ENCODE measurements at places on chromosomes 5 and 9.

DNA sequence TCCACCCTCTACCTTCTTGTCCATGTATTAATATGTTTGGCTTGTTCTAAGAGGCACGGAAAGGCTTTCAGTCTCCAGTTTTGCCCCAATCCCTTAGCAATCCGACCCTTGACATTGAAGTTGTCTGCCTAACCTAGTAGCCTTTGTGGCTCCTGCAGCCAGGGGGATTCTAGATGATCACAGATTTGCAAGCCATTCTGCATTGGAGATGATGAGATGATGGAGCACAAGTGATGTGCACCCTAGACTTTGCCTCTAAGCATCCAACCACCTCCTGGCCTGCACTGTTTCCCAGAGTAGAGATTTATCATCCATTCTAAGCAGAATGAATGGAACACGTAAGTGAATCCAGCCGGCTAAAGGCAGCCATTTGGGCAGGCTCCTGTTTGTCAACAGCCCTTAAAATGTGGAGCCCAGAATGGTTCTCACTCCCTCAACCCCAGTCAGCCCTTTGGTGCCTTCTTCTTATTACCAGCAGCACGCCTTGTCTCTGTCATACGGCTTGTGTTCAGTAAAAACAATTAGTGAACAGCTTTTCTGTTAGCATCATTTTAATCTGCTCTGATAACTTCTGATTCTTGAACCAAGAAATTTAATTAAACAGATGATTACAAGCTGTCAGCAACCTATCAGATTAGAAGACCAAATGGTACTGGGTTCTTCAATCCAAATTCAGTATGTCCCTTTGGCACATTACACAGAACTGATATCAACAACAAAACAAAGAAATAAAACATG lies 5.7 kb upstream of the TRAF1 start:
- no peak for DNase-seq

GRCh38 chr9:132609829-132610228 lies 27.4 kb downstream of the BARHL1 start:
- DNase-seq: no peak

DNA sequence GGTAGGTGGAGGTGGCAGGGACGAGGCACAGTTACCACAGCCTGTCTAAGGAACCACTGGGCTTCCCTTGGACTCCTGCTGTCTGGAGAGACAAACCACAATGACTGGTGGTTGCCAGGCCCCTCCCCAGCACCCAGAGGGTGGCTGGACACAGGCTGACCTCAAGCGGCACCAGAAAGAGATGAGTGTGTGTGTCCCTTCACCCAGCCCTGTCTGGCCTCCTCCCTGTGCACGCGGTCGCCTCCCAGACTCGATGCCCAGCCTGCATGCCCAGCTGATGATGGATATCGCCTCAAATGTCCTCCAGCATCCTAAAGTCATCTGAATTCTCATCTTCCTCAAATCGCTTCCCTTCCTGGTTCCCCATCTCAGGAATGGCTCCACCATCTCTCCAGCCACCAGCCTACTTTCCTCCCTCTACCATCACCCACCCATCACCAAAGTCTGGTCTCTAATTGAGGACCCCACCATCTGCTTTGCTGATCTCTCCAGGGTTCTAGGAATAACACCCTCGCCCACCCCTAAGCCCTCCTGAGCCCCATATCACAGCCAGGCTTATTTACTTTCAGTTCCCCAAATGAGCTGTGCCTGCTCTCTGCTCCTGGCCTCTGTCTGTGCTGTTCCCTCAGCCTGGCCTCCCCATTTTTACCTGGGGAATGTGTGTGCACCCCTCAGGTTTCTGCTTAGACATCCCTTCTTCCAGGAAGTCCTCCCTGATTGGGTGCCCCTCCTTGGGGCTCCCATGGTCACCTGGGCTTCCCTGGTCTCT lies 52.5 kb upstream of the GGTA1 start:
- DNase-seq: no peak

DNA sequence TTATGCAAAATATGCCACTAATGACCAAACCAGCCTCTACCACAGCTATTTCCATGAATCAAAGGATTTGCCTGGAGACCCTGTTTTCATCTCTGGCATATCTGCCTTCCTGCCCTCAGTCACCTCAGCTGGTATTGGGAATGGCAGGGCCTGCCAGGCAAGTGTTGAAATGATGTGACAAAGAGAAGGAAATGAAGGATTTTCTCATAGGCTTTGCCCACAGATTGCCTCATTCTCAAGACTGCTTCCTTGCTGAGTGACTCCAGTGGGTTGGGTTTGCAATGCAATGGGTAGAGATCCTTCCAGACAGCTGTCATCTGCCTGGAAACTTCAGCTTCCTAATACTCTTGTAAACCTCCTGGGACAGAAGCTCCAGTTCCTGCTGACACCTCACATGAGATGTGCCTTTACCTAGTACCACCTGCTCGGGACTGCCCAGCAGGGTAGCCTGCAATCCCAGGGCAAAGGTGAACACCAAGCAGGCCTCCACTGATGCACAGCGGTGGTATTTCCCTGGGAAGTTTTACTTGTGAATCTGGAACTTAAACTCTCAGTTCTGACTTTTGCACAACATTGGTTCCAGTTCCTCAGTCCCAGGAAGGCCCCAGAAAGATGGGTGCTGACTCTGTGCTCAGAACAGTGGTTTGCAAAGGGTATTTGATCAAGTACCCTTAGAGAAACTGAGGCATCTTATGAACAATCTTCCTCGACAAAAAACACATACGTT lies 64.8 kb upstream of the SLC1A1 start:
- DNase-seq: no peak

GRCh38 chr5:109757490-109757889 lies 67.8 kb downstream of the MAN2A1 start:
- no peak for DNase-seq

DNA sequence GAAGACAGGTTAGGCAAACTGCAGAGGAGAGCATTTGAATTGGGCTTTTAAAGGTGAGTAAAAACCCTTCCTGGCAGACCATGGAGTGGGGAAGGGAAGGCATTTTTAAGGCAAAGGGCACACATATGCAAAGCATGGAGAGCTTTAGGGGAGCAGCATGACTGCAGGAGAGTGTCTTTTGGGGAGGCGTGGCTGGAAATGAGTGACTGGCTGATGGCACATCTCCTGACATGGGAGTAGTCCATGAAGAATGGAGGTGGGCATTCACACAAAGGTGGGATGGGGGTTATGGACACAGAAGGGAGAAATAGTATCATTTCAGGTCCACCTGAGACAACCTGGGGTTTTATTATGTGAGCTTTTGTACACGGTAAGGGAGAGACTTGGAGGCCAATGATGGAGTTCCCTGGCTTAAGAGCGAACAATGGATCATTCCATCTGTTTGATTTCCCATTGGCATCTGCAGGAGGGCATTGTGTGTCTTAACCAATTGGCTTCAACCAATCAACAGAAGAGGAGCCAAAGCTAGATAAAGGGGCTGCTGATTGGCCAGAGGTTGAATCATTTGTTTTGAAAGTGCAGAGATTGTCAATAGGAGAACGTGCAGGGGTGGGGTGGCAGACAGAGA lies 2.1 kb downstream of the NSG2 start:
- DNase-seq: no peak

DNA sequence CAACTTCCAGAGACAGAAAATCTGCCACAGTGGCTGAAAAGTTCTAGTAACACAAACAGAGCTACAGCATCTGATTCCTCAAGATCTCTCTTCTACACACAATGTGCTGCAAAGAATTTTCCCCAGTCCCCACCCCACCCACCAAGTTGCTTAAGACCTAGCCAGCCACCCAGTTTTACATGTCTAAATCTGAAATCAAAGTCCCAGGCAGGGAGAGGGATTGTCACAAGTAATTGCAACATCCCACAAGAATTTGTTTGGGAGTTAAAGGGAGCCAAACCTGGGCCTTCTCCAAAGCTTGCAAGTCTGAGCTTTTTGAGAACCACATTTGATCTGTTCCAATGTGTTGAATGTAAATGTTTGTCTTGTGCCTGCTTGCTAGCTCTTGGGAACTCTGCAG lies 15.5 kb downstream of the IGIP start:
- no peak for DNase-seq

GRCh38 chr9:117191504-117192261 lies 223.2 kb downstream of the ASTN2 start:
- DNase-seq: no peak

GRCh38 chr5:177315411-177315810 lies 3.7 kb upstream of the MXD3 start:
- DNase-seq: no peak

GRCh38 chr9:93053781-93054331 lies 4.6 kb upstream of the SUSD3 start:
- DNase-seq: no peak

DNA sequence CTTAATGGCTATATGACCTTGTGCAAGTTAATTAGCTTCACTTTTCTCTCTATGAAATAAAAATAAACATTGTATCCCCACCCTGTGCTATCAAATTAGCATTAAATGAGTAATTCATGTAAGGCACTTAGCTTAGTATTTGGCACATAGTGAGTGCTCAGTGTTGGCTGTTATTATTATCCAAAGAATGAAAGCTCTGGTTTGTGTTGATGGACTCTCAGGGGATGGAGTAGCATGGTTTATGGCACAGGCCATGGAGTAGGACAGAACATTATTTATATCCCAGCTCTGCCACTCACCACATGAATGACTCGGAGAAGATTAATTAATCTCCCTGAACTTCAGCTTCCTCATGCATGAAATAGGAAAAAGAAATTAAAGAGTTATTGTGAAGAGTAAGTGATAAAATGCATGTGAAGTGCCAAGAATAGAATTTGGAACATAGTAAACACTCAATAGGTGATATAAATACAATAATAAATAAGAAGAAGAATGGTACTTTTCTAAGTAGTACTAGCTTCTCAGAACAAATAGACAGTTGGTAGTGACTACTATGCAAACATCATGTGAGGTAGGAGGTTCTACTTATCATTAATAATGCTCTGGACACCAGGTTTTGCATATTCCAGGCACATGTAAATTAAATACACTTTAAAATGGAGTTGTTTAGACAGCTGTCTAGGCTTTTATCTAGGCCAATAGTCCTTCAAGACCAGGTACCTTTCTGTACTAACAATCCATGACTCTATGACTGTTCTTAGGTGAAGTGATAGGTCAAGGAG lies 146.4 kb downstream of the GRIA1 start:
- DNase-seq: no peak

- DNase-seq: no peak
Measured at GRCh38 chr5:9192266-9192665, 353.6 kb downstream of the SEMA5A start.

- DNase-seq: no peak
Measured at GRCh38 chr5:31359839-31360238, 166.4 kb downstream of the CDH6 start.

DNA sequence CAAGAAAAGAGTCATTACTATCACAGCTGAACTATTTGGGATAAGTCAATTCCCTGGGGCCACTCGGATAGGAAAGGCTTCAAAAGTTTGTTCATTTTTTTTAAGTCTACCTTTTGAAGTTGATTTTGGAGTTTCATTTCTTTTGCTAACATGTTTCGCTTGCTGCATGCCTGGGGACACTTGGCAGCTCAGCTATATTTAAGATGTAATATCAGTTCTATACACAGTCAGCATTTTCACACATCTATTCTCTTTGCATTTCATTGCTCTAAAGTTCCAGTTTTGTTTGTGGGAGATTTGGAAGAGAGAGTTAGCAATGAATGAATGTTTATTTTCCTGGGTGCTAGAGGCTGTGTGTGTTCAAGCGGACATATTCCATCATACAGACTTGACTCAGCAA lies 445.2 kb upstream of the GRAMD2B start:
- DNase-seq: no peak

DNA sequence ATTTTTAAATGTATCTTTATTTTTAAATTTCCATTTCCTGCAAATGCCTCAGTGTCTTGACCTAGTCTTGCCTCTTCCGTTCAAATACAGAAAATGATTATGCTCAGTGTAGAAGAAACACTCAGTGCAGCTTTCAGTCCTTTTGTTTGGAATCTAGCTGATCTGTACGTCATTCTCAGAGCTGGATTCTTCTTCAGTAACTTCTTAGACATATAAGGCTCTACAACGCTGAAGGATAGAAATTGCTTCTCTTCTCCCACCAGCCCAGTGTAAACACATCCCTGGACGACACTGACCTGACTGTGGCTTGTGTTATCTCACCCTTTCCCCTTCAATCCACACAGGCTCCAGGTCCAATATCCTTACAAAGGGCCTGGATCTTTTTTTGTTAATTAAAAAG lies 3.2 kb upstream of the ALDH1B1 start:
- no peak for DNase-seq

- no peak for DNase-seq
Measured at GRCh38 chr5:58898538-58898937, 315.7 kb downstream of the RAB3C start.

DNA sequence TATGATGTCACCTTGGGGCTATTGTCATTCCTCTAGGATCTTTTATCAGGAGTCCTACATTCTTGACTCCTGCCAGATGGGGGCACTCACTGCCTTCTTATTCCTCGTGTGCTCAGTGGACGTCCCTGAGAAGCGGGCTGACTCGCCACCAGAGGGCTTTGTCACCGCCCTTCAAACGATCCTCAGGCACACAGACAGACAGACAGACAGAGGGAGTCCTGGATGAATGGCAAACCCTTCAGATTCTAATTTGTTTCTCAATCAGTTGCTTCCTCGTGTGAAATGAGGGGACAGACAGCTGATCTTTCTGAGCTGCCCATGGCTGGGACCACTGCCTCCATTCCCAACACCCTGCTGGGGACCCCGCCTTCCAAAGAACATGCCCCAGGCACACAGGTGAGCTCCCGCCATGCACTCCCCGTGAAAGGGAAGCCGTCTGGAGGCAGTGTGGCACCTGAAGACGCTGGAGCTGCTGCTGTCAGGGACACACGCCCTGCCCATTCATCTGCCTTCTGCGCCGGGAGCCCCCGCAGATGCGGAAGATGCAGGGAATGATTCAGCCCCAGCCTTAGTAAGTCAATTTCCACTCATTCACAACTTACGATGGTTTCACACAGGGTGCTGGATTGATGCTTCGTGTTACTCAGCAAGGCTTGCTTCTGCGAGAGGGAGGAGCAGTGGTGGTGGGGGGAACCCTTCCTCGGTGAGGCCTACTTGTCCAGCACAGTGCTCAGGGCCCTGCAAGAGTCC lies 24.9 kb upstream of the SH3PXD2B start:
- no peak for DNase-seq

GRCh38 chr5:163363389-163363788 lies 74.0 kb upstream of the CCNG1 start:
- no peak for DNase-seq

Data from cortex of kidney (tissue), 1 donor.